Activated CD8-positive, alpha-beta memory T cell treated with anti-CD3 and anti-CD28 coated beads for 4 hours (primary cell): ENCODE measurements at places on chromosomes 3 and 15.

DNA sequence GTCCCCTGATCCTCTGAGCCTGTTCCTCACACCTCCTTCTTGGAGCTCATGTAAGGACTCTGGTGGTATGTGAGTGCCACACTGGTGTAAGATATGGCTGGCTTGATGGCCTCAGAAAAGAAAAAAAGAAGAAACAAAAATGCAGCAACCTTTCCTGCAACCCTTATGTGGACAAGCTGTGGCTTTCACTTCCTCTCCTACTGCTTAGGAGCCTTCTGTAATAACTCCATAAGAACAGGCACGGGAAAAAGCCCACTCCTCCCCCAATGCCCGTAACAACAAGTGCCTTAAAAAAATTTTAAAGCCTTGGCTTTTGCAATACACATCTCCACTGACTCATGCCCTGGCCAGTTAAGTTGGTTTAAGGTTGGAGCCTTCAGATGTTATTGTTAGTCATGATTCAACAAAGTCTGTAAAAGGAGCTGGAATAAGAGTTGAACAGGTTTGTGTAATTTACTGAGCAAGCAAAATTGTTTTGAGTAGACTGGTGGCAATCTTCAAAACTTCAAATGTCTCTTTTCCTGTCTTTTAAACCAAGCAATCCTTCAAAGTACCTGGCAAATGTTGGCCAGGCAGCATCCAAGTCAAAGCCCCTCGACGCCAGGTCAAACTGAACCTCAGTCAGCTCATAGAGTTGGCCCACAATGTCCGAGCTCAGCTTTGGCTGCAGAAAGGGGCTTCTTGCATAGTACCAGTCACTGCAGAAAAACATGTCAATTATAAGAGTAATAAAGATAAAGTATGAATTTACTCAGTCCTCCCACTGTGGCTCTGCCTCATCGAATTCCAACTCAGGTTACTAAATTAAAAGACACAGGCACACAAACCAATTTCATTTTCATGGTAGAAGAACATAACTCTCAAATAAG lies 22.9 kb downstream of the FYCO1 start:
- no peak for DNase-seq

DNA sequence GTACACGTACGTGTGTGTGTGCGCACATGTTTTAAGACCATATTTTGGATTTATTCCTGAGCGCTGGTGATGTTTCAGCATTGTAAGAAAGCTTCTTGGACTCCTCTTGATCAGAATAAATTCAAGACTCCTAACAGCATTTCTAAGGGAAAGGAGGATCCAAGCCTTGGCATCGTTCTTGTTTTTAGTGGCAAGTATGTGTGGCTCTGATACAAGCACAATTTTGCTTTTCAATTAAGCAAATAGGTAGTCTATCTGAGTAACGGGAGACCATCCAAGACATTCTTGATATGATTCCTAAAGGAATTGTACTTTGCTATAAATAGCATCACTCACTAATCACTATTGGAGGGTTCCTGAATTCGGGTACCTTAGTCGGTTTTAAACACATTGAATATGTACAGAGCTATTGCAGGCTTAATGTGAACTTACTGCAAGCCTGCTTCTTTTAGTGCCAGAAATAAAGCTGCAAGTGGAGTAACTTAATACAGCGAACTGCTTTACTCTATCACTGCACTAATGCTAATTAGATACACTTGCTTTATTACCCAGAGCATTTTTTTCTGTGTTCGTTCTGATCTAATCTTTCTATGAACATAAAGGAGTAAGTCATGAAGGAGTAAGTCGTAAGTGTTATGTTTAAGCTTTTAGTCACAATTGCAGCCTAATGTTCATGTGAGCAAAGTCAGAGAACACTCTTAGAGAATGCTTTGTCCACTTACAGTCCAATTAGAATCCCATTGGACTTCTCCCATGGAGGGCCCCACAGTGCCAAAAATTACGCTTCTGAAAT lies 186.3 kb downstream of the MCTP2 start:
- no peak for DNase-seq

- DNase-seq = no peak
Measured at GRCh38 chr15:99172171-99172570, 67.3 kb downstream of the SYNM start.

DNA sequence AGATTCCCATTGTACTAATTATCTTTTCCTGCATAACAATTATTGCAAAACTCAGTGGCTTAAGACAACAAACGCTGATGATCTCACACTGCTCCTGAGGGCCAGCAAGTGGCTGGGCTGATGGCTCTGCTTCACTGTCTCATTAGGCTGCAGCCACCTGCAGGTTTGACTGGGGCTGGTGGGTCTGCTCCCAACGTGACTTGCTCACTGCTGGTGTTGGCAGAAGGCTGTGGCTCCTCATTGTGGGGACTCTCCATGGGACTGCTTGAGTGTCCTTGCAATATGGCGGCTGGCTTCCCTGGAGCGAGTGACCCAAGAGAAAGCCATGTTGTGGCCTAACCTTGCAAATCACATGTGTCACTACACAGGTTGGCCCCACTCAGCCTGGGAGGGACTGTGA lies 71.1 kb downstream of the PLXNA1 start:
- DNase-seq = no peak
